ENCODE measurements at places on chromosomes 1 and 21.

DNA sequence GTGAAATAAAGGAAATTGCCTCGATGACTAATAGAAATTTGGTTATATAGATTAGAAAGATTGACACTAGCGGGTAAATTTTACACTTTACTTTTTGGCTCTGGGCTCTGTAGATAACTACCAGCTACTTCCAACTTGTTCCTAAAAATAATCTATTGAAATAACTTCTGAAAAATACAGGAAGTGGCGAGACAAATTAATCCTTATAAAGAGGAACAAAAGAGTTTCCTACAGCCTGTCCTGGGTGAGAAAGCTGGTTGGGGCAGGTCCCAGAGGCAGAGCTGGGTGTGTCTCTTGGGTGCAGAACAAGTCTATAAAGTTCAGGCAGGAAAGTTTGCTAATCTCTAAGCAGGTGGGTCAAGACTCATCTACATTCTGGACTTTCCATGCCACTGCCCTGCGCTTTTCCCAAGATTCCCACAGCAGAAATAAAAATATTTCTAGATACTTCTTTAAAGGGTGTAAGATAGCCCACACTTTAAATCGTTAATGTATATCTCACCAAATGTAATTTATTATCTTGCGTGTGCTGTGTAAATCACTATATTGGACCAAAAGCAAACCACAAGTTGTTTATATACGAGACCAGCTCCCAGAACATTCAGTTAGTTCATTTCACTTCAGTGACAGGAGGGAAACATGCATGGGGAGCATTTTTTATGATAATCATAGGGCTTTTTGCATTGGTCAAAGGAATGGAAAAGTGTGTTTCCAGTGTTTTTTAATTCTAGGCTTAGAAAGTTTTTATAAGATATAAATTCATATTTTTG is 70.1 kb upstream of the NRIP1 start:
- ATAC-seq, result no peak

GRCh38 chr1:243713470-243714186 is 136.4 kb downstream of the AKT3 start:
- no peak for ATAC-seq

- no peak for ATAC-seq
These were observed 123.3 kb downstream of the GRIK3 start for GRCh38 chr1:36910886-36911540.

GRCh38 chr1:50929376-50929958 is 30.6 kb downstream of the FAF1 start:
- no peak for ATAC-seq

DNA sequence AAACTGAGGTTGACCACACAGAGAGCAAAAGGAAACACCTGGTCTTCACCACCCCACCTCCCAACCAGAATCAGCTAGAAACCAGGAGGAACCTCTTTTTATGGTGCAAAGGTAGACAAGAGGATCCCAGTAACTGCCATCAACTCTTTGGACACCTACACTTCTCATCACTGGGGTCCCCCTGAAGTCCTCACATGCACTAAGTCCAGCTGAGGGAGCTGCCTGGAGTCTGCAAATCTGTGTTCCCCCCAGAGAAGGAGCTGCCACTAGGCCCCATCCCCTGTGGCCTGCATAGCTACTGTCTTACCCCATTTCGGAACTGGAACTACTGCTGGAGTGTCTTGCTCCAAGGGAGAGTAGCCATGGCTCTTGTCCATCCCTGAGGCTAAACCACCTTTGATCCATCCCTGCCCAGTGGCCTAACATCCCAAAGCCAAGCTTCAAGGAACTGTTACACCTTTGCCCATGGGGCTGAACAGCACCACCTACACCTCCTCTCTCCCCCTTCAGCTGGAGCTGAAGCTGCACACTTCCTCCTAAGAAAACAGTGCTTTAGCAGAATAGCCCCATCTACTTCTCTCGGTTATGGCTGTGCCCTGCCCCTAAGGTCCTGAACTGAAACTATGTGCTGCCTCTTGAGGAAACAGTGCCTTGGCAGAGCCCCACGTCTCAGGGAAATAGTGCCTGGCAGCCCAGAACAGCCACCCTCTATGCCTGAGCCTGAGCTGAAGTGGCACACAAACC is 85.4 kb upstream of the CD53 start:
- peak; percentile 74 for ATAC-seq

- no peak for ATAC-seq
These were observed 302.8 kb upstream of the ADAMTS5 start for GRCh38 chr21:27269644-27270043.

DNA sequence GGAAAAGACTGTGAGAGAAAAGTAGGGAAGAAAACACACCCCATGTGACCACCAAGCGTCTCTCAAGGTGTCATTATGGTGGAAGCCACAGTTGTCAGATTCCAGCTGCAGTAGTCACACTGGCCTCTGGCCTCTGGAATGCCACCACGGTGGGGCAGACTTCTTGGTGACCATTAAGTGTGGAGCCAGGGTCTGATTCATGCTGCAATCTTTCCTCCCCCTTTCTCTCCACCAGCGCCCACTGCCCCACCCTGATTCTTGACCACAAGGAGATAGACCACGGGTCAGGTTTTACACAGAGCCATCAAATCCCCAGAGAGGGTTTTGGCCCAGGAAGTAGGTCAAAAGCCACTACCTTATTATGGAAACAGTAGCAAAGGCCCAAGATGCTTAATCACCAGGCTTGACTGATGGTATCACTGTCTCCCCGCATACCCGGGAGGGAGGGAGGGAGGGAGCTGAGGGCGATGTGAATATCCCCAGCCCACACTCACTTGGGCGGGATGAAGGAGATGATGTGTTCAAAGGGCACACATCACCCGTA is 52.7 kb upstream of the GRHL3 start:
- peak; percentile 16 for ATAC-seq

- peak; percentile 59 for ATAC-seq
These were observed 24.1 kb downstream of the GPR3 start for GRCh38 chr1:27416387-27417111.

DNA sequence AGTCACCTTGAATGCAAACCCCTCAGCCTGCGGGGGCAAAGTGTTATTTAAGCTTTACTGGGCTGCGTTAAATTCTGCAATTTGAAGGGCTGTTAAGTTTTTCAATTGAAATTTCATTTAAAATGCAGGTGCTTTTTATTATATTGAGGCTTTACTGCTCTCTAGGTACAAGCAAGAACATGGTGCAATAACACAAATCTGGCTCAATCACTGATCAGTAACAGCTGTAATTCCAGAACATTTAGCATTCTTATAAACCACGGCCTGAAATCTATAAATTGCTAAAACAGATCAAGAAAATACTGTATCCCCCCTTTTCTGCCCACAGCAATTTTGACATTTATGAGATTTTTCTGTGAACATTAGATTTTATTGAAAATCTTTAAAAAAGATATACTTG is 322.8 kb downstream of the KCTD3 start:
- no peak for ATAC-seq

- no peak for ATAC-seq
These were observed 16.4 kb upstream of the OSBPL9 start for GRCh38 chr1:51600529-51600928.

DNA sequence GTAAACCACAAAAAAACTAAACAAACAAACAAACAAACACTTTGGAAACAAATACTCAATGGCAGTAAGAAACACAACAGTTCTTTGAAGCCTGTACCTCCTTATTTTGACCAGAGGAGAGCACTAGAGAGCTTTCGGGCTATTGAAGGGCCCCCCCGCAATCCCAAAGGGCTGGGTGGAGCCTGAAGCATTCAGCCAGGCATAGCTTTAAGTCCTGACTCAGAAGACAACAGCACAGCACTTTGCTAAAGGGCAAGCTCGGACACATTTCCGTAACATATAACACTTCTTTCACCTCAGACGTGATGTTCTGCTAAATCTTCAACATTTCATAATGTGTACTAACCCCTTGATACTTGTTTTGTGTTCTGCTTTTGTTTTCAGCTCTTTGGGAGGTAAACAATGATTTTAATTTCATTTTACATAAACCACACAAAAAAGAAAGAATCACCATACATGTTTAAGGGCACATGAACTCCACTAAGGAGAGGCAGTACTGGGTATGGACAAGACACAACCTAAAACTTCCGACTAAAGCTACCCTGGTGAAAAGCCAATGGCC is 9.7 kb upstream of the SHCBP1L start:
- ATAC-seq, result peak; percentile 72

GRCh38 chr1:156708218-156708661 is 2.9 kb upstream of the CRABP2 start:
- no peak for ATAC-seq

DNA sequence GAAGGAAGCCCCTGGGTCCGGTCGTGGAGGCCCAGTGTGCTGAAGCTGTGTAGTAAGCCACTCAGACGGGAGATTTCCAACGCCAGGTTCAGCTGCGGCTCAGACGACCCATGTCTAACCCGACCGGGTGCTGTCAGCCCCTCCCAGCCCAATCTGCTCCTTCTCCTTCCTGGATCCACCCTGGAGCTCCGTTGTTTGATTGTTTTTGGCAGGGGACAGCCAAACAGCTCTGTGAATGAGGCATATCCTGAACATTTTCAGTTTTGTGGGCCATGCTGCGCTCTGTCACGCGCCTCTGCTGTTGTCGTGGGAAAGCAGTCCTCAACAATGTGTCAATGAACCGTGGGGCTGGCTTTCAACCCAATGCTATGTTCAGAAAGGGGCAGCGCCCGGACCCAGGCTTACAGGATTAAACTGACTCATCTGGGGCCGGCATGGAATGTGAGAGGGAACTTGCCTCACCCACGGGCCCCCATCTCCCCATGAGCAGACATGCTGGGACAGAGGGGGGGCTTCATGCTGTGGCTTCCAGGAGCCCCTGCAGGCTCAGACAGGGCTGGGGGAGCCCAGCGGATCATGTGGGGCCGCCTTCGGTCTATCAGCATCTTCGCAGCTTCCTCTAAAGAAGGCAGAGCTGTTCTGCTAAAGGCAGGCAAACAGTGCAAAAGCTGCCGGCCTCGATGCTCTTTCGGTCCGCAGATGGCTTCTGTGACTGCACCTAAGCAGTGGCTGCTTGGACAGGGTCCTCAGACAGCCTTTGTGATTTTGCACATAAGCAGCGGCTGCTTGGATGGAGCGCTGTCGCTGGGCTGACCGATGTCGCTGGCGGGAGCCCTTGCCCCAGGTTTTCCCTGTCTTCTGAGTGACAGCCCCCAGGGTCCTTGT is 101.7 kb downstream of the RIPK4 start:
- no peak for ATAC-seq

- ATAC-seq, result no peak
These were observed 1.3 kb downstream of the CDC42BPA start for GRCh38 chr1:227317011-227317451.

DNA sequence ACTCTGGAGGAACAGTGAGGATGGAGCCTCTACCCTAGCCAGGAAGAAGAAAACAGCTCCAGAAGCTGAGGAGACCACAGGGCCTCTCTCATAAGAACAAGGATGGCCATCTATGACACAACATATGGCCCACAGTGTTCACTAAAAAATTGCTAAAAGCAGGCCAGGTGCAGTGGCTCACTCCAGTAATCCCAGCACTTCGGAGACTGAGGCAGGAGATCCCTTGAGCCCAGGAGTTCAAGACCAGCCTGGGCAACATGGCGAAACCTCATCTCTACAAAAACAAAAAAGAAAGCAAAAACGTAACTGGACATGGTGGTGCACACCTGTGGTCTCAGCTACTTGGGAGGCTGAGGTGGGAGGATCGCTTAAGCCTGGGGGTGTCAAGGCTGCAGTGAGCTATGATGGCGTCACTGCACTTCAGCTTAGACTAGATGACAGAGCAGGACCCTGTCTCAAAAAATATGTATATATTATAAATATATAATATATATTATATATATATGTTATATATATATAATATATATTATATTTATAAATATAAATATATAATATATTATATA is 103.1 kb downstream of the TOMM20 start:
- peak; percentile 21 for ATAC-seq

DNA sequence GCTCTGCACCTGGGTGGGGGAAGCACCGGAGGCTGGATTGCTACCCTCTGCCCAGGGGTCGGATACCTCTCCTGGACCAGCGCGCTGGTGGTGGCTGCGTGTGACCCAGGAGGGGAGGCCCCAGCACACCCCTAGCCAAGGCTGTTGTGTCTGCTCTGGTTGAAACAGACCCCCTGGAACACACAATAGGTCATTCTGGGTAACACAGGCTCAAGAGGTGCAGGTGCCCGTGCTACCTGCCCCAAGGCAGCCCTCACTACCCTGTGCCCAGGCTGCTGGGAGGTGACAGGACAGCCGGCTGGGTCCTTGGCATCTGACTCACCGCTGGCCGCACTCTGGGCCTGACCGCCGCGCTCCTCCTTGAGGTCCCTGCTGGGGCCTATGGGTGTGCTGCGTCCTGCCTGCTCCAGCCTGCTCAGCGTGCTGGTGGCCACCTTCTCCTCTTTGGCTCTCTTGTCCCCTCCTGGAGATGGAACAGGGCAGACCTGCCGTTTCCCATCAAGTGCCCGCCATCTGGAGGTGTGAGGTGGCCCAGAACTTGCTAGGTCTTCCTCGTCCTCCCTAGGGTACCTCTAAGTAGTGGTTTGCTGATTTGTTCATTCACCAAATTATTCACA is 30.0 kb downstream of the ZBTB17 start:
- no peak for ATAC-seq

GRCh38 chr1:98292994-98293393 is 368.5 kb upstream of the SNX7 start:
- no peak for ATAC-seq

DNA sequence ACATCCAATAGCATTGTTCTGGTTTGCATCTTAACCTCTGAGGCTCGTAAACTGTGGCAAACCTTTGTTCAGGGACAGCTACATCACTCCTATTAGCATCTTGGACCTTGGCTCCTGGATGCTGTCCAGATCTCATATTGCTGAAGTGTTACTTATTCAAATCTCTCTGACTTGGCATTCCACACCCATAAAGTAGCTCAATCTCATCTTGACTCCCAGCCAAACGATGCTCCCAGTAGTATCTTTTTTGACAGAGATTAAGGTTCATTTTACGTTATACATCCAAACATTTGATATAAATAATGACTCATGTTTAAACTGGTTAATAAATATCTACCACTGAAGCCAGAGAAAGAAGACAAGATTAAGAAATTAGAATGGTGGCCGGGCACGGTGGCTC is 4.4 kb upstream of the FLVCR1 start:
- ATAC-seq, result no peak

- ATAC-seq, result peak; percentile 93
These were observed 8.6 kb downstream of the HJV start for GRCh38 chr1:146012703-146013558.

GRCh38 chr1:153397924-153398651 is 7.2 kb upstream of the S100A8 start:
- ATAC-seq, result no peak

DNA sequence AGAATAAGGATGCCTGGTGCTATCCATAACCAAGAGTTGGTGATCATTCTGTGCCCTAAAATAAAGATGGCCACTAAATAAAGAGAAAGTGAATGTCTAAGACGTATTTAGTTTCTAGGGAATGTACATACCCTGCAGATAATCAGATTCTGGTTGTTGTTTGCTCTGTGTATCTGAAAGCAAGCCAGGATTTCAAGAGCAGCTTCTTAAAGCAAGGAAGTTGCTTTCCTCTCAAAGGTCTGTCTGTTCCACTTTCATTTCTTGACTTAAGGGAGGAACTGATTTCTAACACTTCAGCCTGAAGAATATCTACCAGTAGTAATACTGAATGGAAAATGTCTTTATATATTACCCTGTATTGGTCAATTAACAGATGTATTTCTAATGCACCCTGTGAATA is 88.8 kb downstream of the KIF1B start:
- no peak for ATAC-seq

All from activated T-helper 17 cell treated with anti-CD3 and anti-CD28 coated beads, Interleukin-2, amount 50 U/mL, for 72 hours (primary cell).